ENCODE measurements at places on chromosomes 2 and 18.

GRCh38 chr2:127580167-127581049, 44.9 kb downstream of the MYO7B start:
- DNase-seq: no peak

DNA sequence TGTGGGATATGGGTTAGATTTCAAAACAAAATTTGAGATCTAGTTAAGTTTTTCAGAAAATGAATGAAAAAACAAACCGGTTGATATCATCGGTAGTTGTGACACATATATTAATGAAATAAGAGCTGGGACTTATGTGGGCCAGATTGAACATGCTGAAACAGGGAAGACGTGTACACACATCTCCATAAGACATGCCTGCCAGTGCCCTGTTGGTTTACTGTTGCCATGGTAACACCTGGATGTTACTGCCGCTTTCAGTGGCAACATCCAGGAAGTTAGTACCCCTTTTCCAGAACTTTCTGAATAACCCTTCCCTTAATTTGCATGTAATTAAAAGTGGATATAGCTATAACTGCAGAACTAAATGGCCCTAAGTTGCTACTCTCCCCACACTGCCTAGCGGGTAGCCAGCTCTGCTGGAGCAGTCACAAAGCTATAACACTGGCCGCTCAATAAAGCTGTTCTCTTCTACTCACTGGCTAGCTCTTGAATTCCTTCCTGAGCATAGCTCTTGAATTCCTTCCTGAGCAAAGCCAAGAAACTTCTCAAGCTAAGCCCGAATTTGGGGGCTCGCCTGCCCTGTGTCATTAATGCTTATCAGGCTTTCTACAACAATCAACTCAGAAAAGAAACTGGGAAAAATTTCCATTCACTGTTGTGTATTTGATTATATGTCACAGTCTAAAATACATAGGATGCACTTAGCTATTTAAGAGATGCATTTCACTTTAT, 776.3 kb upstream of the CDH7 start:
- no peak for DNase-seq

DNA sequence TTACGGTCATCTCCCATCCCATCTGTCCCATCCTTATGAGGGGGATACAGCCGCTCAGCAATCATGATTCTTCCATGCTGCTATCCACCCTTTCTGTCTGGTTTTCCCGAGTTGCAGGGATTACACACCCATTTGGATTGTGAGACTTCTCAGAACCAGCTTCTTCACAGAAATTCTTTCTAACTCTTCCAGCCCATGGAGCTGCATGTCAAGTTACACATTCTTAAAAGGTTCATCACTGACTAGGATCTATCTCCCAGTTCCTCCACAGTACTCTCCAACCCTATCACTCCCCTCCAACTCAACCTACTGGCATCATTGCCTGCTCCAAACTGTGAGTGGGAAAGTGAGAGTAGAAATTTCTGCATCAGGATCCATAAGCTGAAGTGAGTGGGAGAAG, 558.2 kb upstream of the TNP1 start:
- DNase-seq: no peak

- no peak for DNase-seq
Observed at GRCh38 chr18:21911551-21911950, 171.0 kb downstream of the MIB1 start.

GRCh38 chr2:65397122-65397521, 35.3 kb downstream of the SPRED2 start:
- no peak for DNase-seq

- DNase-seq: no peak
Observed at GRCh38 chr2:130314377-130314776, 28.3 kb upstream of the IMP4 start.

GRCh38 chr2:52970642-52971041, 797.0 kb upstream of the CHAC2 start:
- no peak for DNase-seq

GRCh38 chr2:211751848-211752247, 786.8 kb downstream of the ERBB4 start:
- DNase-seq: no peak

DNA sequence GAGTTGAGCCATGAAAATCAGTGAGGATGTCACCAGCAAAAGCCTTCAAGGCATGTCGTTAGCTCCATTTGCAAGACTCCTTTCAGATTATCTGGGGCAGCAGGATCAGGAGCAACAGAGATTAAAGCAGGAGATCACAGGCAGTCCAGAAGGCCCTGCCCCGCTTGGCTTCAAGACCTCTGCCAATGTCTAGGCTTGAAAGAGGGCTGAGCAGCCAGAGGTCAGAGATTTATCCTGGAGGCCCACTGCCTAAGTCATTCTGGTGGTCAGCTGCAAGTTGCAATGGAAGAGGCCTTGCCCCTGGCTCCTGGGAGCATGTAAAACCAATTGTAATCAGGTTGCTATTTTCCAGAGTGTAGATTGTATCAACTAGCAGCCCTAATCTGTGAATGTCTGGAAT, 416.5 kb downstream of the BCL11A start:
- no peak for DNase-seq

- no peak for DNase-seq
Observed at GRCh38 chr2:104804148-104804890, 49.6 kb upstream of the POU3F3 start.

GRCh38 chr18:52045946-52046675, 293.9 kb upstream of the DCC start:
- no peak for DNase-seq

- no peak for DNase-seq
Observed at GRCh38 chr2:8277921-8278571, 403.8 kb upstream of the ID2 start.

- DNase-seq: no peak
Observed at GRCh38 chr18:29034113-29034856, 857.4 kb upstream of the CDH2 start.

DNA sequence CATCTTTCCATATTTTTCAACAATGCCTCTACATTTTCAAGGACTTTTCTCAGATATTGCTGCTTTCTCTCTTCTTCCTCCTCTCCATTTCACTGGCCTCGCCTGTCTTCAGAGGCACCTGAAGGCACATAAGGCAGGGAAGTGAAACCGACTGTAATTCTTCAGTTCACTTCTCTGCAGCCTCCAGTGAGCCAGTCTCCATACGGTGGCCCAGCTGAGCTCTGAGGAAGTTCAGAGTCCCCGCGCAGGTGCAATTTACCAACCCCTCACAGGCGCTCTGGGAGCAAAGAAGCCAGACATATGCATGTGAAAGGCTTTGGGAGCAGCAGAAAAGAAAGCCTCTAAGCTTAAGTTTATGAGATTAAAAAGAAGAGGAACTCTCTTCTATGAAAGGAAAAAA, 12.4 kb downstream of the KLHL14 start:
- no peak for DNase-seq

DNA sequence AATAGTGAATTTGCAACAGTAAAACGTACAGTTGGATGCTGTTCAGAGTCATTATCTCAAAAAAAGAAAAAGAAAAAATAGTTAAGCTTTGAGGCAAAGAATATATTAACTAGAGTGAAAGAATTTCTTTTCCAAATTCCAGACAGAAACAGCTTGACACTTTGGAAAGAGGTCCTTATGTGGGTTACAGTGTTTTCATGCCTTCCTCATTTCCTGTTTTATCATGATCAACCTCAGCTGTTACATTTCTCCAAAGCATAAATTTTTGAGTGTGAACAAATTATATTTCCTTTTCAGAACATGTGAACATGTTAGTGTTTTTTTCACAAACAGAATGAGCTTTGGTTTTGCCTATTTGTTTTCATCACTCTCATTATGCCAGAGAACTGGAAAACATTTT, 13.6 kb downstream of the FRZB start:
- no peak for DNase-seq

DNA sequence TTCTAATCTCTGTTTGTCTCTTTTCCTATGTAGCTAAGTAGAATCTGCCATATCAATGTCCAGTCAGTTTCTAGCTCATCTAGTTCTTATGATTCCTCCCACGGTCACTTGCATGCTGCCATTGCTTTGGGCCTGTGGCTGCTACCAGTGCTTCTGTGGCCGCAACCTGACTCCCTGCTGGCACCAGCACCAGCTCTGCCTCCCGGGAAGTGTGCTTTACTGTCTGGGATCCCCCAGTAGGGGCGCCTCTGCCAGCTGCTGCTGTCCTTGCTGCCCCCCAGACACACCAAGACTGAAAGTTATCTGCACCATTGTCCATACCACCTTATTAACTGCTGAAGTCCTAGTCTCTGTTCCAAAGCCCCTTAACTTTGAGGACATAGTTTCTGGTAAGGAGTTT, 56.3 kb downstream of the RAPGEF4 start:
- DNase-seq: no peak

GRCh38 chr2:238916875-238917590, 69.1 kb downstream of the TWIST2 start:
- DNase-seq: no peak

- DNase-seq: no peak
Observed at GRCh38 chr2:118800736-118801135, 46.7 kb downstream of the EN1 start.

- peak; percentile 28 for DNase-seq
Observed at GRCh38 chr2:120174963-120175581, 48.1 kb downstream of the TMEM185B start.

GRCh38 chr2:217623281-217623912, 379.4 kb downstream of the TNS1 start:
- DNase-seq: no peak

GRCh38 chr18:33840212-33840593, 262.2 kb downstream of the ASXL3 start:
- no peak for DNase-seq

- DNase-seq: peak; percentile 77
Observed at GRCh38 chr2:143946436-143947391, 573.2 kb downstream of the ZEB2 start.

GRCh38 chr18:58438958-58439300, 190.0 kb downstream of the ALPK2 start:
- no peak for DNase-seq

DNA sequence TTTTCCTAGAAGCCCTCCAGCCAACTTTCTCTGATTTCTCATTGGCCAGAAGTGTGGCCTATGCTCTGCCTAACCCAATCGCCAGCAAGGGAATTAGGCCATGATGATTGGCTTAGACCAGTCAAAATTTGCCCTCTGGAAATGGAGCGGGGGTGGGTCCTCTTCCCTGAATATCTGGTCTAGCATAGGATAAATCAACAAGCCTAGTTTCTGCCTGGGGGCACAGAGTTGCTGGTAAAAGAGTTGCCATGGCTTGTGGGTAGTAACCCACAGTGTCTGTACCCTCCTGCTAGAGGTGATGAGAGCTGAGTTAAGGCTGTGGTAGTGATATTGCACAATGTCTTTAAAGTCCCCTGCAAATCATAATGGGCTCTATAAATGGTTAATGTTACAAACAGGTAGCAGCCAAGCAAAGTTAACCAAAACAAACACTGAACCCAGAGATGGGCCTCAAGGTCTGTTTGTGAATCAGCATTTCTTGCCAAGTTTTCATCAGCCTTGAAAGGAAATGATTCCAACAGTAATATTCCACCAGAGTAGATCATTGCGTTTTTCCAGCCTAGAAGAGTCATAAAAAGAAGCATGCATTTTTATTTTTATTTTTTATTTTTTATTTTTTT, 19.3 kb downstream of the GALM start:
- DNase-seq: no peak

GRCh38 chr2:191247381-191248057, 2.3 kb downstream of the MYO1B start:
- peak; percentile 77 for DNase-seq

- DNase-seq: peak; percentile 45
Observed at GRCh38 chr2:58762176-58762781, 521.2 kb upstream of the FANCL start.
